Anterior cingulate cortex (tissue), 58 donors: ENCODE measurements at places on chromosomes 2 and 18.

- no peak for DNase-seq
These were observed 19.5 kb upstream of the ERCC3 start for GRCh38 chr2:127313406-127313805.

DNA sequence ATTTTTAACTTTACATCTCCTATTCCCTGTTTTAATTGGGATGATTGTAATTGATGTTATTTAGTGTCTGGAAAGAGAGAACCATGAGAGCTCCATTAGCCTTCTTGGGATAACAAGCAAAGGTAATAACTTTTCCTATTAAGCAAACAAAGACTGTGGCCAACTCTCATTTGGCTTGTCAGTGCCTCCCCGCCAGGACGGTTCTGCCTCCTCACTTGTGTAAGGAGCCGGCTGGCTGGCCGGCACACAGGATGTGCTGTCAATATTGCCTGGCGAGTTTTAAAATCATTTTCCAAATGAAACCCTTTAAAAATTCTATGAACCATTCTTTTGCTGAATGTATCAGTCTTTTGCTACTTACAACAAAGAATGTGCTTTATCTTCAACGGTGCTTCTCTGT lies 898.3 kb downstream of the CPS1 start:
- no peak for DNase-seq

DNA sequence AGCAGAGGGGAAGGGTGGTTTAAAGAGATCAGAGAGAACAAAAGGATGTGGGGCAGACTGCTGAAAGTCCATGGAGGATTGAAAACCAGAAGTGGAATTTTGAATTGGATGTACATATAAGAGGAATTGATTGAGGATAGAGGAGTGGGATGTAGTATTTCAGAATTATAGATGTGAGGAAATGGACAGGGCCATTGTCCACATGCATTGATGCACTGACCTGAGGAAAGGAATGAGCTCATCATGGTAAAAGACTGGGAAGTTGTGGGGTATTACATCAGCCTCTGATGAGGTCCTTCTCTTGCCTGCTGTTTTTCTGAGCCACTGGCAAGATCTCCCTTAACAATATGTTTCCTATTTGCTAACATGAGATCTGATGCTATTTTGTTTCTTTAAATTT lies 365.7 kb upstream of the FANCL start:
- DNase-seq: no peak

DNA sequence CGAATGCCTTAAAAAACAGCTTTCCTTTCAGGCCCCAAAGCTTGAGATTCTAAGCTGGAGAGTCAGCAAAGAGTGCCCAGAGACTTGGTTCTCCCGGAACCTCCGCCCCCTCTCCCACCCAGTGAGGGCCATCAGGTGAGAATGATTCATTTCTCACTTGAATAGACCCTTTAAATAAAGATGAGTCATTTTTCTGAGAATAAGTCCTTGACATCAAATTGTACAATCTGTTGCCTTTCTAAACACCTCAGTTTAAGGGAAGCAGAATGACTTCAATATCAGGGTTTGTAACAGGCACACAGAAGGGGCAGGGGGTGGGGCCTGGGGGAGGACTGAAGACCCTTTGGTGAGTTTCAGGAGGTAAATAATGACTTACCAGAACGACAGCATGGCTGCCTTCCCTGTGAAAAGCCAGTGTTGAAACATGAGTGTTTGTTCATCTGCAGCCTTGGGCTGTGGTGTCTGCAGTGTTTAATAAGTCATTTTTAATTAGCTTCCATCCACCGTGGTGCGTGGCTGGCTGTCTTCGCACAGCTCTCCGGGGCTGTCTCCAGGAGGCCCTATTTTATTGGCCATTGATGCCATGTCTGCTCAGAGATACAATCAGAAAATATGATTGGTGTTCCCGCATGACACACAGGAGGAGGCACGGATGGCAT lies 134.9 kb upstream of the ZNF236 start:
- no peak for DNase-seq

GRCh38 chr2:118989481-118989880 lies 47.5 kb downstream of the MARCO start:
- DNase-seq: no peak

- DNase-seq: no peak
These were observed 24.8 kb downstream of the FMNL2 start for GRCh38 chr2:152359573-152360363.

DNA sequence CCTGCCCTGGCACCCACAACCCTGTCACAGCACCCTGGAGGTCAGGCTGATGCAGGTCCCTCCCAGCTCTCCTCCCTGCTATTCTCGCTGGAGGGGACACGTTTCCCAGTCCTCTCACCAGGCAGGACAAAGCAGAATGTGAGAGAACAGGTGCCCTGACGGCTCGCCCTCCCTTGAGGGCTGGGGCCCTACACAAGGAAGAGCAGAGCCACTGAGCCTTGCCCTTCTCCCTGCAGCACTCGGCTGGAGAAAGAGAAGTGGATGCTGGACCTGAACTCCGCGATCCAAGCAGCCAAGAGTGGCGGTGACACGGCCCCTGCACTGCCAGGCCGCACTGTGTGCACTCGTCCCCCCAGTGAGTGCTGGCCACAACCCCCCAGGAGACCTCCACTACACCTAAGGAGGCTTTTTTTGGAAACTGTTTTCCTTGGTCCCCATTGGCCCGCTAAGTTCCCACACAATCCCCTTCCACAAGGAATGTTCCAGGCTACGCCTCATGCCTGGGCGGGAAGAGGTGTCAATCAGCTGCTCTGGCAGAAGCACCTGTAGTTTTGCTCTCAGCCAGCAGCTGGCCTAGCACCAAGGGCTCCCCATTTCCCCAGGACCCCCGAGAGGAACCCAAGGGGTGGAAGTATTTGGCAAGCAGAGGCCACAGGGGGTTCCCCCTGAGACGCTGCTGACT lies 17.4 kb downstream of the STK25 start:
- no peak for DNase-seq

DNA sequence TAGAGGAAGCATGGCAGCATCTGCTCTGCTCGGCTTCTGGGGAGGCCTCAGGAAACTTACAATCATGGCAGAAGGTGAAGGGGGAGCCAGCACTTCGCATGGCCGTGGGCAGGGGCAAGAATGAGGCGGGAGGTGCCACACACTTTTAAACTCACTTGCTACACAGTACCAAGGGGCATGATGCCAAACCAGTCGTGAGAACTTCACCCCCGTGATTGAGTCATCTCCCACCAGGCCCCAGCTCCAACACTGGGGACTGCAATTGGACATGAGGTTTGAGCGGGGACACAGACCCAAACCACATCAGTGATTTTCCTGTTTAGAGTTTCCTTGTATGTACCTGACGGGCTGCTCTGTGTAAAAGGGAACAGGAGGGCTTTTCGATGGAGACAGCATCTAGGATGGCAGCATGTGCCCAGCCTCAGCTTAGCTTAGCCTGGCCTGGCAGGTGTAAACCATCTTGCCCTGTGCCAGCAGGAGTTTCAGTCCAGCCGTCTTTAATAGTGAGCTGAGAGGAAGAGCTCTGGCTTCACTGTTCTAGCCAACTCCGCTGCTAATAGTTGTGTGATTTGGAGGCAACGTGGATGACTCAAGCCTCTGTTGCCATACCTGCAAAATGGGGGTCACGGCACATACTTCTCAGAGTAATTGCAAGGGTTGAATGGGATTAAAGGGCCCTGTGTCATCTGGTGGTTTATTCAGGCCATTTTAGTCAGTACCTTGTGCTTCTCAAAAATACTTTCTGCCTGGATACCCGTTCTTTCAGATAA lies 101.8 kb downstream of the ASAP2 start:
- no peak for DNase-seq

DNA sequence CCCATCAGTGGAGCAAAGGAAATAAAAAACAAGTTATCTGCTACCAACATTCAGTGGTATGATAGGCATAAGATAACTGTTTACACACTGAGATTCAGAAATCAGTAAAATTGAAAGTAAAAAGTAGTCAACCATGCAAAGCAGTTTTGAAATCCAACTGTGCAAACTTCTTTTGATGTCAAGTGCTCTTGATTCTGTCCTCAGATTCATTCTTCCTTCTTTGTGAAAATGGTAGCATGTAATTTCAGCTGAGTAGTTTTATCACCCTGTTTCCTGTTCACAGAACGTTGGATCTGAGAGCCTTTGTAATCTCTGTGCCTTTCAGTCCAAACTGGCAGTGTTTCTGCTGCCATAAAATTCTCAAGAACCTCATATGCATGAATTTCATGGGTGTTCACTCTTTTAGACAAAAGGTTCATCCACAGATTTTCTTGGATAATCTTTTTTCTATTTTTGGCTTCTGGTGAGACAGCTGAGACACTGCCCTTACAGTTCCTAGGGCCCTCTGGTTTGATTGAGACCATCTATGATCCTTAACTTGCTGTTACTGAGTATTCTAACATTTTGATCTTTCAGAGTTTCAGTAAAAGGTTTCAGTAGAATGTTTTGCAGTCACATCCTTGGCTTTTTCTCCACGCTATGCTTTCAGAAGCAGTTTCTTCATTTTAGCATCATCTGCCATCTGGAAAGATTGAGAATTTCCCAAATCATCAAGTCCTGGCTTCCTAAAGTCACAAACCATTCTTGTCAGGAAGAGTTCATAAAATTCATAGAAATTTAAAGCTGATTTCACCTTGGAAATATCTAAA lies 272.3 kb upstream of the EPHA4 start:
- no peak for DNase-seq

DNA sequence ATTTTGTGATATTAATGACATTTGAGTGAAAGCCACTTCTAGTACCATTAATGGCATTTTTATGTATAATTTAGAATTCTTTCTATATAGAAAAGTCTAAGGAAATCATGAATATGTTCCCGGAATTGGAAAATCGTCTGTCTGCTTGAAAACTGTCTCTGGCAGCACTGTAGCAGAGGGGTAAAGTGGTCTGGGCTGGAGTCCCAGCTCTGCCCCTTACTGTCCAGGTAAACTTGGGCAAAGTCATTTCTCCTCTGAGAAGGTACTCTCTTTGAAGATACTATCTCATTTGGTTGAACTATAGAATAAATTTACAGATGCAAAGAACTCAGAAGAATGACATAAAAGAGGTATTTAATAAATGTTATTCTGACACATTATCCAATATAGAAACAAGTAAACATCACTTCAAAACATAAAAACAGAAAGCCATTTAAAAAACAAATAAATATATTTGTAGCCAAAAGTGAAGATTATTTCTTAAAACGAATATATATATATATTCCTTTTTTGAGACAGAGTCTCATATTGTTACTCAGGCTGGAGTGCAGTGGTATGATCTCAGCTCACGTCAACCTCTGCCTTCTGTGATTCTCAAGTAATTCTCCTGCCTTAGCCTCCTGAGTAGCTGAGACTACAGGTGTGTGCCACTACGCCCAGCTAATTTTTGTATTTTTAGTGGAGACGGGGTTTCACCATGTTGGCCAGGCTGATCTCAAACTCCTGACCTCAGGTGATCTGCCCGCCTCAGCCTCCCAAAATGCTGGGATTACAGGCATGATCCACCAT lies 149.8 kb upstream of the ITGA4 start:
- DNase-seq: no peak

DNA sequence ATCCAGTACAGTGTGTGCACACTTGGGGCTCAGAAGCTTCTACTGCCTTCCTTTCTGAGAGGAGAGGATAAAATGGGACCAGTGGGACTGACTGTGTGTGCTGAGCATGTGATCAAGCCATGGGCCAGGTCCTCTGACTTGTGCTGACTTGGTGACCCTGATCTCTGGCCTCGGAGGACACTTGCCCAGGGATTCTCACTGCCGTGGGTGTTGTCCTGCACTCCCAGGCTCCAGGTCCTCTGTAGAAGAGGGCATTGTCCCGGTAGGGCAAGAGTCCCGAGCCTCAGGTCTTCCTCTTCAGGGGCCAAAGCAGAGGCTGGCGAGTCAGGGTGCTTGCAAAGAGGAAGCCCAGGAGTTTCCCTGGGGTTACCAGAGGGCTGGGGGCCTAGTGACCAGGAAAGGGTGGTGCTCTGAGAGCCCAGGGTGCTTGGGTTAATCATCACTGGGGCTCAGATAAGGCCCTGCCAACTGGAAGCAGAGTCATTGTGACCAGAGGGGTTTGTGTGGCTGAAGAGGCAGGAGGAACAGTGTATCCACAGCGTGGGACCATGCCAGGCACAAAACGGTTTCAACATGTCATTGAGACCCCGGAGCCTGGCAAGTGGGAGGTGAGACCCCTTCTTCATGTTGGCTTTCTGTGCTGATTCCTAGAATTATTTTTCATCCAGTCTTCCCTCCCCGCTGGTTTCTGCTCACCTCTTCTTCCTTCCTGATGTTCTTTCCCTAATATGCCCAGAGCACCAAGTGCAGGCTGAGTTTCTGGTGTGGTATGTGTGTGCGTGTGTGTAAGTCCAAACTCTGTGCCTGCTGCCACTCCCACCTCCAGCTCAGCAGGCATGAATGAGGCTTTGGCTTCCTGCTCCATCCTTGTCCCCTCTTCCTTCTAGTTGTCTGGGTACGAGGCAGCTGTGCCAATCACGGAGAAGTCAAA lies at the start of gene GCKR:
GCKR (plus strand) TSS at position 483 of the 931 bp plus-strand sequence; CDS start at position 549, 66 bp downstream.
- DNase-seq: no peak

GRCh38 chr2:162063281-162063680 lies 10.7 kb downstream of the DPP4 start:
- DNase-seq: no peak

GRCh38 chr2:190794790-190795189 lies 85.8 kb upstream of the GLS start:
- DNase-seq: no peak

GRCh38 chr2:146762786-146763185 lies 1082.0 kb upstream of the ACVR2A start:
- DNase-seq: no peak

DNA sequence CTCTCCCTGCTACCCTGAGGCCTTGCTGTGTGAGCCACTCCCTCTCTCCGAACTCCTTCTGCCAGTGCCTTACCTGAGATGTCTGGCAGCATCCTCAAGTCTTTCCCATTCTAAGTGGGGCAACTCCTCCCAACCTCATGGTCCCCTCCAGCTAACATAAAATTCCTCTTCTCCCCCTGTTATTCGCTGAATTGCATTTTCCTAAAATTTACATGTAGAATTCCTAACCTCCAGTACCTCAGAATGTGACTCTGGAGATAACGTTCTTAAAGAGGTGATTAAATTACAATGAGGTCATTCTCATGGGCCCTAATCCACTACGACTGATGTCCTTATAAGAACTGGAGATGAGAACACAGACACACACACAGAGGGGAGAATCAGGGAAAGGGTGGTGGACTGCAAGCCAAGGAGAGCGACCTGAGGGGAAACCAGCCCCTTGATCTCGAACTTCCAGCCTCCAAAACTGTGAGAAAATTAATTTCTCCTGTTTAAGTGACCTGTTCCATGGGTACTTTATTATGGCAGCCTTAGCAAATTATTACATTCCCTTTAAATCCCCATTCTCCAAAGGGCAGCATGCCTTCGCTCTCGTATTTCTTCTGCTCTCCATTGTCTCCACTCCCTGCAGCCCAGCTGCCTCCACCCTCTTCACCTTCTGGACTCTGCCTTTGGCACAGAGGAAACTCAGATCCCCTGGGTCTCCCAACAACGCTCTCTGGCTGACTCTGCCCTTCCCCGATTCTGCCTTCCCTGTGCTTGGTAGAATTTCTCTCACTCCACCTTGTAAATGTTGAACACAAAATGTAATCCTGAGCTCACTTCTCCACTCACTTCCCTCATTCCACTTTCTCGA lies 70.5 kb downstream of the TGIF1 start:
- DNase-seq: no peak

GRCh38 chr2:220036431-220036830 lies 409.0 kb downstream of the SLC4A3 start:
- no peak for DNase-seq
